Posterior cingulate gyrus (tissue), 11 donors: ENCODE measurements at places on chromosomes 2 and 18.

DNA sequence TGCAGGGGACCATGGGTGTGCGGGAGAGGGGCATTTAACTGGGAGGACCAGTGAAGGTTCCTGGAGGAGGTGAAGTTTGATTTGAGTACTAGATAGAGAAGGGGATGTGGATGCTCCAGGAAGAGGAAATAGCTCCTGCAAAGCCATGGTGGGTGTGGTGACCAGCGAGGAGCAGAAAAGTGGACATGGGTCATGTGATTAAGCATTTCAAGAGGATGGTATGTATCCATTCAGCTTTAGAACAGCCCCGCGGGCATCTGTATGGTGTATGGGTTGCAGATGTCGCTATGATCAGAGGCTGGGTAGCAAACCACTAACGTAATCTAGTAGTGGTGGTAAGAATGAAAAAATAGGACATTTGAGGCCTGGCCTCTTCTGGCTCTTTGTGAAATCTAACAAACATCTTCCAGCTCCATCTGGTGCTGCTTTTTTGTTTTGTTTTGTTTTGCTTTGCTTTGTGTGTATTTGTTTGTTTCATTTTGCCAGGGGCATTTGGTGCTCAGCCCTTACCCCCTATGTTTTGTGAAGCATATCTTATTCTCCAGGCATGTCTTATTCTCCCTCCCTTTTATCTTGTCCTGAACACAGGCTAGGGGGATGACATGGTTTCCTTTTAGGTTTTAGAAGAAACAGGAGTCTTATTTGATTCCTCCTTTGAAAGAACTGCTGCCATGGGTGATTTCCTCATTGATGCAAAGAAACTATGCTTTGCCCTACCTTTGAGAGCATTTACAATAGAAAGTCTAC is 226.1 kb downstream of the LRRTM1 start:
- no peak for DNase-seq

GRCh38 chr18:52572036-52573000 is 232.3 kb downstream of the DCC start:
- DNase-seq, result no peak

DNA sequence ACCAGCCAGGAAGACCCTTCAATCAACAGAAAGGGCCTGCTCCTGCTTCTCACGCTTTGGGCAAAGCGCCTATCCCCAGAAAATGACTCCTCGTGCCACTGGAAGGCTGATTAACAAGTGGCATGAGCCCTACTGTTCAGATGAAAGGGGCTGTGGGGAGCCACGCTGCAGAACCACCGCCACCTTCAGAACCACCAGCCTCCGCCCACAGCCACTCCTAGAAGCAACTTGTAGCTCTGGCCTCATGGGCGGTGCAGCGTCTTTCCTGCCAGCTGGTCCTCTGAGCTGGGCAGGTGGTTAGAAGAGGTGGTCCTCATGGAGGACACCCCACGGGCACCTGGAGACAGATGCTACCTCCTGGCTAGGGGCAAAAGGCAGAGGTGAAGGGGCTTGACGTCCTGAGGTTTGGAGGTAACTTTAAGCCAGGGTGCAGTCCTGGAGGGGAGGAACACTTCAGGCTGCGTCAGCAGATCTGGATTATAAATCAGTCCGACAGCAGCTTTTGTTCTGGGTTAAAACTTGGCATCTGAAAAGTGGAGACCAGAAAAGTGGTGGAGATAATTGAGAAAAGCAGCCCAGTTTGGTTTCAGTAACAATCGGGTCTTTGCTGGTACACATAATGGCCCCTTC is 861 bp upstream of the SEMA4C start:
- DNase-seq, result peak; percentile 89

GRCh38 chr2:215507136-215507535 is 71.3 kb upstream of the FN1 start:
- DNase-seq, result no peak

DNA sequence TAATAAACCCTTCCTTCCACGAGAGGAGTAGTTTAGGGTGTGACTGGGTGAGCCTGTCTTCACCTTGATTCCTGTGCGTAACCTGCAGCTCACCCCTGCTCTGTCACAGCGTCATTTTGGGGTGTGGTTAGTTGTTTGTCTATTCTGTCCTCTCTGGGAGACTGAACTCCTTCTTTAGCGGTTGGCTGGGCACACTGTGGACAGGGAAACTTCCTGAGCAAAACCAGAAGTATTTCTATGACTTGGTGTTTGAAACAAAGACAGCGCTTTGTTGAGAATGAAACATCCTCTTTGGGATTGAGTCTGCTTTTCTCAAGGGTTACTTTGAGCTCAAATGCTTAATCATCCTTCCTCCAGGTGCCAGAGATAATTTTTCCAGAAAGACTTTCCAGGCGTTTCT is 270.7 kb downstream of the HRH4 start:
- DNase-seq, result no peak

GRCh38 chr2:126901459-126901858 is 2.8 kb downstream of the TEX51 start:
- DNase-seq, result no peak
